A549 treated with DMSO at 1 μM for 4 hours (cell line): ENCODE measurements at places on chromosomes 5 and 9. TPM values are rescaled to one million over a fixed set of nuclear protein-coding genes. Genes with fewer than 3 reads are reported as not detected.

LPAR1 gene
- 9.0 to 13.1 TPM (median 11.6 TPM) in 5 replicates for total RNA-seq

COX7C gene
- total RNA-seq = 557 to 752 TPM (median 603 TPM) in 5 replicates

DMGDH gene
- not detected in 5 replicates for total RNA-seq

EDIL3 gene
- total RNA-seq = 0.12 to 0.52 TPM (median 0.22 TPM) in 5 replicates

EXOSC2 gene
- 59.4 to 72.7 TPM (median 60.8 TPM) in 5 replicates for total RNA-seq

CDKN2AIPNL gene
- 38.7 to 46.8 TPM (median 43.0 TPM) in 5 replicates for total RNA-seq

C6 gene
- not detected in 5 replicates for total RNA-seq

PCDHA4 gene
- total RNA-seq = 1.5 to 2.0 TPM (median 1.8 TPM) in 5 replicates

ITGA1 gene
- 0.82 to 1.8 TPM (median 1.5 TPM) in 5 replicates for total RNA-seq

PAEP gene
- total RNA-seq = 0.13 to 0.46 TPM (median 0.20 TPM) in 3 of 5 replicates, not detected in the others
